ENCODE measurements at places on chromosomes 5 and 9.

- no peak for DNase-seq
These were observed 39.5 kb downstream of the NCS1 start for GRCh38 chr9:130211548-130212226.

GRCh38 chr5:32625547-32625946 is 40.2 kb downstream of the SUB1 start:
- no peak for DNase-seq

GRCh38 chr5:138508958-138509357 is 34.1 kb downstream of the ETF1 start:
- DNase-seq = no peak

- no peak for DNase-seq
These were observed 83.4 kb downstream of the ACTL7B start for GRCh38 chr9:108772301-108772894.

- no peak for DNase-seq
These were observed 9.3 kb downstream of the SLC25A48 start for GRCh38 chr5:135843571-135844337.

DNA sequence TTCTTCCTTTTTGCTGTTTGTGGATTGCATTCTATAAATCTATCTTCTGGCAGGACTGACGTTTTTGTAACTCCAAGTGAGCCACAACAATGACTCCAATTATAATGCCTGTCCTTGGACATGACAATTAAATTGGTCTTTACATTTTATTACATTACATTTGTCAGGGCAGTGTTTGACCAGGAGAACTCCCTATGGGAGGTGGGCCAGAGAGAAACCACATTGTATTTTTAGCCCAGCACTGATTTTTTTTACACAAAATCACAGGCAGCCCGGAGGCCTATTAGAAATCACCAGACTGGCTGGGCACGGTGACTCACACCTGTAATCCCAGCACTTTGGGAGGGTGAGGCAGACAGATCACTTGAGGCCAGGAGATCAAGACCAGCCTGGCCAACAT is 99.1 kb upstream of the SMC5 start:
- no peak for DNase-seq

DNA sequence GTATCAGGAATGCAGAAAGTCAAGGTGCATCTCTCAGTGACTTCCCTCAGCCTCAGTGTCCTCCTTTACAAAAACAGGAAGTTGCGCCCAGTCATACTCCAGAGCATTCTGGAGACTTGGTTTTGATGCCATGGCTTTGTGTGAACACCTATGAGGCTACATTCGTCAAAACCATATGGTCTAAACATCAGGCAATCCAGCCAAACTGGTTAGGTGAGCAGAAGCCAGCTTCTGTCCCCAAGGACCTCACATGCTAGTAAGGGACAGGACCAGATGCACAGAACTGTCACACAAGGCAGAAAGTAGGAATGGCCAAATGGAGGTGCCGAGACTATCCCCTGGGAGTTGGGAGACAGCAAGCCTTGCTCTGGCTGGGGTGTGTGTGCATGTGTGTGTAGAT is 217.2 kb downstream of the MELK start:
- DNase-seq = no peak

DNA sequence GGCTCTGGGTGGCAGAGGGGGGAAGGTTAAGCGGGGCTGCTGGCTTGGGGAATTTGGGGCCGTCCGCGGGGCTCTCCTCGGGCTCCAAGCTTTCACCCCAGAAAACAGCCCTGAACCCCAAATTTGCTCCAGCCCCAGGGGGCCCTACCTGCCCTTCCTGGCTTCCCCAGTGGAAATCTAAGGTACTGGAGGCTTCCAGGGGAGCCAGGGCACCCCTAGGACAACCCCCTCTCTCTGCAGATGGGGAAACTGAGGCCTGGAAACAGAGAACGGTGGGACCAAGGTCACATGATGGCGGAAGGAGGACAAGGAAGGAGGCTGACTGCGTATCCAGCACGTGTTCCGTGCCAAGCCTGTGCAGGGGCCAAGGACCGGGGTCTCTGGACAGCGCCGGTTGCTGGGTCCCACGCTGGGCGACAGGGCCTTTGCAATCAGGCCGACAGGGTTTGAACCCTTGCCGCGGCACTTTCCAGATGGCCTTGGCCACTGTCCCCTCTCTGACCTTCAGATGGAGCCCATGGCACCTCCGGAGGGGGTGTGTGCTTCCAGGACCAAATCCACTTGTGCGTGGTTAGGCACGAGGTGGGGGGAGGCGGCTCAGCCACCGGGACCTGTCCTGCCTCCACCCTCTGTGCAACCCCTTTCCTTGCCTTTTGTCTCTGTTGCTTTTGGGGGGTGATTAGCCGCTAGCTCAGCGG is 183.1 kb downstream of the C9orf50 start:
- DNase-seq = no peak

- DNase-seq = no peak
These were observed 567.6 kb upstream of the RGMB start for GRCh38 chr5:98205691-98206461.

DNA sequence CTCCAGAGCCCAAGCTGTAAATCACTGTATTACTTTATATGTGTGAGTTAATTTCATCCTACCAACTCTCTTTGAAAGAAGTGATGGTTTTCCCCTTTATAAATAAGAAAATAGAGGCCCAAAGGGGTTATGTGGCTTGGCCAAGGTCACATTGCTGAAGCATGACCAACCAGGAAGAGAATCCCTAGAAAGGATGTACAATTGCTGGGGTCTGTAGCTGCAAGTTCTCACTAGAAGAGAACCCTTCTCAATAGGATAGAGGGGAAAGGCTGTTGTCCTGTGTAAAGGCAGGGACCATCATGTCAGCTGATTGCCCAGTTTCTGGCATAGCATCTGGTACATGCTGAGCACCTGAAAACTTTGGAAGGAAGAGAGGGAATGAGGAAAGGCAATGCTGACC is 39.0 kb upstream of the FAT2 start:
- DNase-seq = no peak

DNA sequence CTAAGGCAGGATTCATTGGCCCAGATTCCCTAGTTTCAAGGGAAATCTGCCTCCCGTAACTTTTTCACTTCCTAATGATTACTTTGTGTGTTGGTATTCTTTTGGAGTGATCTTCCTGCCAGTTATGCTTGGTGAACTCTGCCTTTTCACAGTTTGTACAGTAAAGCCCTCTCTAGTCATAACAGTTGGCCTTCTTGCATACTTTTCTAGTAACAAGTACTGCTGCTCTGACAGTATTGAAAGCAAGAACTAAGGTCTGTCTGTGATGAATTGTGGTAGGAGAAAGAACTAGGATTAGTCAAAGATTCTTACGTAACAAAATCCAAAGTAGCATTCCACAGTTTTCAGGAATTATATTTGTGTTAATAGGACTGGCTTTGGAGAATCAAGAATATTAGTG is 1457.2 kb upstream of the WWC1 start:
- no peak for DNase-seq

GRCh38 chr9:120612218-120612617 is 32.3 kb upstream of the CDK5RAP2 start:
- DNase-seq = no peak

DNA sequence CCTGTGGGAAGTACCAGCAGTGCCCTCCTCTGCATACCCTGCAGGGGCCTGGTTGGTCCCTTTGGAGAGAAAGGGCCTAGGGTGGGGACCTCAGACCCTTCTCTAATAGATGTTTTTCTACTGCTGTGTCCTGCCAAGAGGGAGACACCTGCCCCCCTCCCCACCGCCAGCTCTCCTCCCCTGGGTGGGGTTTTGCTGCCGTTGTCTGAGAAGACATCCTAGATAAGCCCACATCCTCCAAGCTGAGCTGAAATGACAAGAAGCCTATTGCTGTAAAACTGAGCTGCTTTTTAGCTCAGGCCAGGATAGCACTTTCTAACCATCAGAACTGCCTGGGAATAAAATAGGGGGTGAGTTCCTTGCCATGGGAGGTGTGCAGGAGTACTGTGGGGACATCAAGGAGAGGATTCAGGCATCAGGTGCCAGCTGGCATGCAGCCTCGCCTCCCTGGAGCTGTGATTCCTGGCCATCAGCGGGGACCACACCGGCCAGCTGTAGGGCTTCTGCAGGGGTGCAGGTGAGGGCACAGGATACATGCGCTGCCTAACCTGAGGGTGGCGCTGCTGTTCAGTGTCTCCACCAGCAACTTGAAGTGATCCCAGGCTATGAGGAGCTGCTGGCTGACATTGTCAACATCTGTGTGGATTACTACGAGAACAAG is 37.9 kb downstream of the CYFIP2 start:
- no peak for DNase-seq

DNA sequence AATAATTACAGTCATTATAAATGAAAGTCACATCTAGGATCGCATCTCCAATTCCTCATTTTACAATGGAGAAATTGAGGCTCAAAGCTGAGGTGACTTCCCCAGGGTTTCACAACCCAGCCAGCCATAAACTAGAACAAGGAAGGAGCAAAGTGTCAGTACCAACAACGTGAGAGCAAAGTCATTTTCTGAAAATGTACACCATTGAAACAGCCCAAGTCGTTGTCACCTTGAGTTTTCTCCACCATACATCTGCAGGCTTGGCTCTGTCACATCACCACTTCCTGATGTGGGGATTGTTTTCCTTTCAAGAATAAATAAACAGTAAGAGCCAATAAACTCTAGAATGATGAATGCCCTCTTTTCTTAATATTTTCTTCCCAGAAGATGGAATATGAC is 184.5 kb upstream of the PTGER4 start:
- no peak for DNase-seq

- no peak for DNase-seq
These were observed 964.3 kb upstream of the NUDT12 start for GRCh38 chr5:104526866-104527265.

DNA sequence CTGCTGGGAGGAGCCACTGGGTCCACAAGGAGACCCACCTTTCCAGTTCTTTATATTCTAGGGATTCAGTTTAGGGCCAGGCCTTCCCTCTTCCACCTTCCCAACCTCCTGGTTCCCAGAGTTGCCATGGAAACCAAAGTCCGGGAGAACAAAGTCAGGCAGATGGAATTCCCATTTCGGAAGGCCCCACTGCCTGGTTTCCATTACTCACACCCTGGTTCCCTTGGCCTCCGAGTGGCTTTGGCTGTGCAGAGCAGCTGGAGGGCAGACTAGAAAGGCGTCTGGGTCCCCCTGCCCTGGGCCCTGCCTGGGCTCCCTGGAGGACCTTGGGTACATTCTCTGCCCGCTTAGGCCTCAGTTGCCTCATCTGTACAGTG is 136.1 kb downstream of the RGS3 start:
- no peak for DNase-seq

- no peak for DNase-seq
These were observed 4.6 kb upstream of the DND1 start for GRCh38 chr5:140677947-140678346.

DNA sequence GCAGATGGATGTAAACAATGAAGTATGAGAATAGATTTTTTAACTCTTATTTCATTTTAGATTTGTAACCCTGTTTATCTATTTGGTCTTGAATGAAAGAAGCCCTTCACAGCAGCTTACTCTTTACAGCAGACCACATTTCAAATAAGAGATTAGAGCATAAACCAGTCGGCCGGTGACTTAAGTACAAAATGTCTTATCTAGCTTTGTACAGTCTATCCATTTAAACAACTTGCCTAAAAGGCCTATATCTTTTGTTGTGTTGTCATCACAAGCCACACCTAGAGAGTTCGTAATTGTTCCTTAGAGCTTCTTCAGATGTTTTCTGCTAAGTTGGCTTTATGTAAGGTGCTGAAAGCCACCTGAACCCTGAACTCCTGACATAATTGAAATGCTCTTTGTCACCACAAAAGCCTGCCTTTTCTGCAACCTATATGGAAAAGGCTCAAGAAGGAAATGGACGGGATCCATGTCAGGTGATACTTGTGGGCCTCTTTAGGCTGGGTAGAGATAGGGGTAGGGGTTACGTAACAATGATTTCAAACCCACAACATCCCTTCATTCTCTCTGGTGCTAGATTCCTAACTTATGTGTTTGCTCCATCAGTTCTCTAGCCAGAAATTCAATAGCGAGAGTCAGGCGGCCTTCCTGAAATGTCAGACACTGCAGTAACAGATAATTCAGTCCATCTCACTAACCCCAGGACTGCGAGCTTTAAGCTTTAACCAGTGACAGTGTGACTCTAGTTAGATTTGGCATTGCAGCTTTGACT is 162.5 kb downstream of the CD180 start:
- DNase-seq = no peak
